ENCODE measurements at places on chromosomes 4 and X.

- DNase-seq: no peak
These were observed 174.6 kb downstream of the ANKRD50 start for GRCh38 chr4:124537971-124538370.

GRCh38 chr4:113745711-113746110 lies 15.8 kb downstream of the CAMK2D start:
- no peak for DNase-seq

GRCh38 chrX:102892103-102892502 lies 45.0 kb upstream of the RAB40AL start:
- no peak for DNase-seq

GRCh38 chrX:128759745-128760144 lies 707.5 kb upstream of the ACTRT1 start:
- no peak for DNase-seq

GRCh38 chr4:152927737-152928136 lies 8.4 kb upstream of the FHDC1 start:
- peak; percentile 41 for DNase-seq

DNA sequence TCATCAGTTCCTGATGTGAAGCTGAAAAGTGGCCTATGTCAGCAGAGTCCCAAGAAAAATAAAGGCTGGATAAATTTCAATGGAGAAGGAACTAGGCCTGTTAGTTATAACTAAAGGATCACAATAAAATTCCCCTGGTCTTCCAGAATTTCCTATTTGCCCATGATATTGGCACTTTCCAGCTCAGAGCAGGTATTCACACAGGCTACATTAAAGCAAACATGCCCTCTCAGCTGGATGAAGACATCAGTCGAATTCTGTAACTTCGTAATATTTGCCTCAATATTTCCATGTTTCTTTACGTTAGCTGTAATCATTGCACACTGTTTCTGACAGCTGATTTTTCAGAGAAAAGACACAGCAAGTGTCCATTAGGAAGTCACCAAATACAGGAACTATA lies 9.5 kb downstream of the HPGD start:
- no peak for DNase-seq

- no peak for DNase-seq
These were observed 132.7 kb downstream of the TRAM1L1 start for GRCh38 chr4:116952530-116953136.
